ENCODE measurements at places on chromosomes 1 and 21.
A peak's percentile ranks its signal among the peaks of the same experiment; 100 is the strongest.

DNA sequence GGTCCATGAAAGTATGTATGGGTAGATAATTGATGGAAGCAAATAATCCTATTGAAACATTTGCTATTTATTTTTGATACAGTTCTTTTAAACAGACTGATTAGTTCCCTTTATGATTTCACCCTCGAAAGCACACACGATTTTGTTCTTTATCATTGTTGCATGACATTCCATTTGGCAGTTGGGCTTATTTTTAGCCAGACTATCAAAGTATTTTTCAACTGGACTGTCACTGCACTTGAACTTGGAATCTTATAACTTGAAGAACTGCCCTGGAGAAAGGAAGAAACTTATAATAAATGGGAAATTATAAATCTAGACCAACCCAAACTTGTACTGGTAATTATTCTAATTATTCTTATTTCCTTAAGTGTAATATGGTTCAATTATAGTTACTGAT is at the start of gene TNNI3K:
TNNI3K (plus strand) TSS at position 235 of the 400 bp plus-strand sequence; CDS start at position 300, 65 bp downstream.
- DNase-seq: no peak

- no peak for DNase-seq
Measured at GRCh38 chr21:42599486-42599885, 53.9 kb upstream of the PDE9A start.

GRCh38 chr1:118339400-118340124 is 154.5 kb upstream of the SPAG17 start:
- DNase-seq: no peak

DNA sequence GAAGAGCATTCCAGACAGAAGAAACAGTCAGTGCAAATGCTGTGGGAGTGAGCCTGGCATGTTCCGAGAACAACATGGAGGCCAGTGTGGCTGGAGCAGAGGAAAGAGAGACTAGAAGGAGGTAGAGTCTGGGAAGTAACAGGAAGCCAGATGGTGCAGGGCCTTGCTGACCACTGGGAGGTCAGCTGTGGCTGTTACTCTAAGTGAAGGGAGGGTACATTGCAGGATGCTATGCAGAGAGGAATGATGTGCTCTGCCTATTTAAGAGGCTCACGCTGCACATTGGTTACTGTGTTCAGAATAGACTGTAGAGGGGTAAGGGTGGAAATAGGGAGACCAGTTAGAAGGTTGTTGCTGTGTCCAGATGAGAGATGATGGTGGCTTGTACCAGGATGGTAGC is 88.6 kb upstream of the CACNA1E start:
- DNase-seq: no peak

DNA sequence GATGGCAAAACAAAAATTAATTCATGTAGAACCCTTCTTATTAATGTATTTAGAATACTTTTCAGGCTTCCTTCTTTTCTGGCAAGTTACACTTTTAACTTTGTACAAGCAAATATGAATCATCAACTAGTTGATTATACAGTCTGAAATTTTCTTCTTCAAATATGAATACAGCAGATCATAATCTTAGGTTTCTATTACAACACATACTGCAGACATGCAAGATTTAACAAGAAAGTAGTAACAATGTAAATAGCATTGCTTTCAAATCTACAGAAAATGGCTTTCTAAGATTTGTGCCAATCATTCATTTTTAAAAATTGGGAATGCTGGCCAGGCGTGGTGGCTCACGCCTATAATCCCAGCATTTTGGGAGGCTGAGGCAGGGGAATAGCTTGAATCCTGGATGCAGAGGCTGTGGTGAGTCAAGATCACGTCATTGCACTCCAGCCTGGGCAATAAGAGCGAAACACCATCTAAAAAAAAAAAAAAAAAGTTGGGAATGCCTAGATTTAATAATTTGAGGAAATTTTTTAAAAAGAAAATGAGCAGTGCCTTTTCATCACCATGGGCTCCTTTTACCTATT is 68.4 kb upstream of the DPYD start:
- no peak for DNase-seq

GRCh38 chr1:40393173-40393572 is 19.6 kb downstream of the SMAP2 start:
- no peak for DNase-seq

DNA sequence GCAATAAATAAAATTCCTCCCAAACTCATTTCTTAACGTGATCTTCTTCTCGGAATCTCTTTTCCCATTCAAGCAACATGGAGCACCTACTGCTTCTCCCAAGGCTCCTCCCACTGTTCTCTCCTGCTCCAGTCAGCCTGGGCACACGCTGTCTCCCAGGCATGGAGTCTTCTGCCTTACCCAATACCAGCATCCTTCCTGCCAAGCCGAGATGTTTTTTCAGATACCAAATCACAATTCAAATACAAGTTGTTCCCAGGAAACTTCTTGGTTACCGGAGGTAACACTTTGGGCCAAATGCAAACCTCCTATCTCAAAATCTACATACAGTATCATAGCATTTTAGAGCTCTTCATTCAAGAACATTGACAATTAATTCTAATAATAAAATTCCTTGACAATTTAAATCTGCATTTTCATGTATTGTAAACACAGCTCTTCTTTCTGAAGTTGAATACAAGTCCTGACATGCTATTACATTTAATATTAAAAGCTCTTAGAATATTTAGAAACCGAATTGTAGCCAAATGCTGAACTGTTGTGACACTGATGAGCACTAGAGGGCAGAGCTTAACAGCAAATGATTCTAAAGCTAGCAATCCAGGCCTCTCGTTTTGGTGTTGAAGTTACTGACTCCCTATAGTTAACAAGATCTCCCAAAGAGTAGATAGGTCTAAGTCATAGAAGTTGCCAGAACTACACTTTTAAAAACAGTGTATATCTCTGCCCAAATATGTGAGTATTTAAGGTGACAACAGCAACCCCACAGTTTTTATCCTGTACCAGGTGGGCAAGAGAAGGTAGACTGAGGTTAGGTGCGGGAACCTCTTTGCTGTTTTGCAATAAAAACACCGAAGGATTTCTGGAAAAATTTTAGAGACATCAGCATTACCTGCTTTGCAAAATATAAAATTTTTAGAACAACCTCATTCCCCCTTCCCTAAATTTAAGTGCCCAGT is 52.3 kb downstream of the BCAR3 start:
- DNase-seq: peak; percentile 86

GRCh38 chr1:221059506-221059905 is 180.3 kb downstream of the HLX start:
- no peak for DNase-seq

- no peak for DNase-seq
Measured at GRCh38 chr1:111141245-111142220, 1.5 kb downstream of the CEPT1 start.

GRCh38 chr1:4324525-4324924 is 329.9 kb upstream of the AJAP1 start:
- no peak for DNase-seq

DNA sequence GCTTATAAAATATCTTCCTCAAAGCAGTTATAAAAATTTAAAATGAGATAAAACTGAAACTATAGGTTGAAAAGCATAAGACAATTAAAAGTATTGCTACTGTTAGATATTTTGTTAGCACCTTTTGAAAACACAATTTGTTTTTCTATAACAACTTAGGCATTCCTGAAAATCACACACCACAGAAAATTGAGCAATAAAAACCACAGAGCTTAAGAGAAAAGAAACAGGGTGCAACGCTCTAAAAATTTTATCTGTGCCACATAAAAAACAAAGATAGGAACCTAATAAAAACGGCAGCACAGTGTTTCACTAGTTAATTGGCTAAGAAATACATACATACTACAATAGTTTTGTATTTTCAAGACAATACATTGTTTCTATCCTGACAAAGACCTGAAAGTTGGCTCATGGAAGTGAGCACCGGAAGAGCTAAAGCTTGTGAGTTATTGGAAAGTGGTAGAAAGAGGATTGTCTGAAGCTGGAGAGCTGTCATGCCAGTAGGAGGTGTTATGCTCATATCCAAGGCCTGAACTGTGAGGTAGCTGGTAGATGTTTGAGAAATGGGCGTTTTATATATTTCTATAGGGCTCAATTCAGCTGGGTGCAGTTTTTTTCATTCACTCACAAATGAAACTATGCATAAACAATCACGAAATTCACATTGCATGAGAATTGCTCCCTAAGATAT is 45.8 kb downstream of the RGS7 start:
- DNase-seq: no peak

DNA sequence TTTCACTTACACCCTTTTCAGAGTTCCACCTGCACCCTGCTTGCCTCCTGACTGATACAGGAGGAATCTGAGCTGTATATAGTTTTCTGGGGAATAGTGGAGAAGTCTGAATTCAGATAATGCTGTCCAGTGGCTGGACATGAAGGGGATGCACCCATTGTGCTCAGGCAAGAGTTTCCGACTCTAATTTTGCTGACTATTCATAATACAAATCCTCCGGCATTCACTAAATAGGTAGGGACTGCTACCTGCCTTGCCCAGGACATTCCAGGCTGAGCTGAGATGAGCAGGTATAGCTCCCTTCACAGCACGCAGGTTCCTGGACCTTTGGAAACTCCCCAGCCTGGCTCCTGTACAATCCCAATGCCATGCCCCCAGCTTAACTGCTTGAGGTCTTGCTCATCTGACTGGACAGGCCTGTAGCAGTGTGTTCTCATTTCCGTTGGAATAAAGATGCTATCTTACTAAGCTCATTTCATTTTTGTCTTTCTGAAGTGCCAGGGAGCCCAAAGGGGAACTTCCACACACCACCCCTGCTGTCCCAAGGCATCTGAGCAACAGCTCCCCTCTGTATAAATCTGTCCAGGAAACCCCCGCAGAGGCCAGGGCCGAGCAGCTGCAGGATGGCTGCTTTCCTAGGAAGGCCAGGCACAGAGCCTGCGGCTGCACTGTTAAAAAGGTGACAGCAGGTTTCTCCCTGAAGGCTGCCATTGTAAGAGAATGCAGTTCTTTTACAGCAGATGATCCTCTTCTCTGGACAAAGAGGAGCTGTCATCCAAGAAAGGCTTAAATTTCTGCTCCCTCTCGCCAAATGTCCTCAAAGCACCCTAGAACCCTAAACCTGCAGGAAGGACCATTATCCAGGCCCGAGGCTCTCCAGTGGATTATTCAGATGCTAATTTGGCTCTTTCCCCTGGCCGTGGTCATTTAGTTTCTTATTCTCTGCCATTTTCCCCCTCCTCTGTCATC is 21.7 kb upstream of the VASH2 start:
- no peak for DNase-seq

DNA sequence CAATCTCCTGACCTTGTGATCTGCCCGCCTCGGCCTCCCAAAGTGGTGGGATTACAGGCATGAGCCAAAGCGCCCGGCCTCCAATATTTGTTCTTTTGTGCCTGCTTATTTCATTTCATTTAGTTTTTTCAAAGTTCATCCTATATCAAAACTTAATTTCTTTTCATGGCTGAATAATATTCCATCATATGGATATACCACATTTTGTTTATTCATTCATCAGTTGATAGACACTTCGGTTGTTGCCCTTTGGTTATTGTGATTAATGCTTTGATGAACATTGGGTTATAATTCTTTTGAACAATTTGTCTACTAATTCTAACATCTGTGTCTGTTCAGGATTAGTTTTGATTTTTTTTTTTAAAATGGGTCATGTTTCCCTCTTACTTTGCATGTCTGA is 41.7 kb downstream of the SFPQ start:
- no peak for DNase-seq

DNA sequence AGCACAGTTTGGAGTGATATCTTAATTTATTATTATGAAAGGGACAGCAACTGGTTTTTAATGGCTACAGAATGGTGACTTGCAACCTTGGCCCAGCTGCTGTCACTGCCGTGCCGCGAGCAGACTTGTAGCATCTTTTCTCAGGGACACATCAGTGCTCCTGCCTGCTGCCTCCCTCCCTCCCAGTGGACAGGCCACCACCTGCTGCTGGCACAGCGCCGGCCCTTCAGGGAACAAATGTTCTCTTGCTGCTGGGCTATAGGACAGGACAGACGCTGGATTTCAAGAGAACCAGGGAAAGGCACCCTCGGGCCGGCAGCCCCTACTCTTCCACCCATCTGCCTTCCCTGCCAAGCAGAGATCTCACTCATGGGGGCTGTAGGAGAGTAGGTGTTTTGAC is 413.8 kb upstream of the NFIA start:
- DNase-seq: no peak

GRCh38 chr1:9724706-9725476 is 73.4 kb downstream of the PIK3CD start:
- DNase-seq: no peak

- DNase-seq: no peak
Measured at GRCh38 chr1:46755121-46755520, 36.2 kb upstream of the EFCAB14 start.

All from NCI-H2107 (cell line).